ENCODE measurements at places on chromosomes 5 and 9.

DNA sequence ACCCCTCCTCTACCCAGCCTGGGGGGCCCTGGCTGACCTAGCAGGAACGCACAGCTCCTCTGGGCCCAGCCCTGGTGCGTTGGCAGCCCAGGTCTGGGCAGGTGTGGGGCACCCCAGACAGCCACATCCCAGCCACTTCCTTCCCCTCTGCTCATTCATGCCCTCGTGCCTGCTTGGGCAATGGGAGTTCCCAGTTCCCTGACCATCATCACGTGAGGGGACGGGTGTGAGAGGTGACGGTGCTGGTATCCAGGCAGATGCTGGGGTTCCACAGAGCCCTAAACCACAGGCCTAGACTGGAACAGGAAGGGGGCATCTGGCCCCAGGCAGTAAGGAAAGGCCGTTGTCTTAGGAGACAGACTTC, 8.4 kb downstream of the RALGDS start:
- DNase-seq: peak; percentile 76

- no peak for DNase-seq
Observed at GRCh38 chr5:180411948-180412347, 58.8 kb upstream of the GFPT2 start.

GRCh38 chr5:87076931-87077330, 190.8 kb upstream of the RASA1 start:
- DNase-seq: no peak

DNA sequence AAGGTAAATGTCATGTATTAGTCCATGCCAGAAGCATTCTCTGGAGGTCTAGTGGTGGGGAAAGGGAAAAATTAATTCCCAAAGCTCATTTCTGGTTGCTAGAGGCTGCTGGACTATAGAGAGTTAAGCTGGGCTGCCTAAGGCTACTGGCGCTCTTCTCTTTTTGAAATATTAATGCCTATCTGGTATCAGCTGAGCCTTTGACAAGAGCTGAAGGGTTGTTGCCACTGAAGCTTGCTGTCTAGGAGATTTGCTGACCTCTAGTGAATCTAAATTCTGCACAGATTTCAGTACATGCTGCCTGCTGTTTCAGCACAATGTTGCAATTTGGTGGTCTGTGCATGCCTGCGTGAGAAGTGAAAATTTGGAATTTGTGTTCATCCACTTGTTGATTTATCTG, 29.1 kb upstream of the PLCXD3 start:
- no peak for DNase-seq

DNA sequence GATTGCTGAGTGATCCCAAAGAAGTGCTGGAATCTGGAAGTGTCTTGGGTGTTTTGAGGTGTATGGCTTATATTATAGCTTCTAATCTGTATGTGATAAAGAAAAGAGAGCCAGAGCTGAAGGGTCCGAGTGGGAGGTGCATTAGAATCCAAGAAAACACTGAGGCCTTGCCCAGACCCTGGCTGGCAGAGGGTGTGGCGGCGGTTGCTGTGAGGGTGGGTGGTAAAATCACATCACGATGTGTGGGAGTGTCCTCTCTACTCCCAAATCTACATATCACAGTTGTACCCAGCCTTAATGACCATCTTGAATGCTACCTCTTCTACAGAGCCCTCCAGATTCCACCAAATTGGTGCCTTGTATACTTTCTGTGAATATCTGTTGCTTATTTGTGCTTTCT, 28.9 kb downstream of the ACTBL2 start:
- peak; percentile 31 for DNase-seq

DNA sequence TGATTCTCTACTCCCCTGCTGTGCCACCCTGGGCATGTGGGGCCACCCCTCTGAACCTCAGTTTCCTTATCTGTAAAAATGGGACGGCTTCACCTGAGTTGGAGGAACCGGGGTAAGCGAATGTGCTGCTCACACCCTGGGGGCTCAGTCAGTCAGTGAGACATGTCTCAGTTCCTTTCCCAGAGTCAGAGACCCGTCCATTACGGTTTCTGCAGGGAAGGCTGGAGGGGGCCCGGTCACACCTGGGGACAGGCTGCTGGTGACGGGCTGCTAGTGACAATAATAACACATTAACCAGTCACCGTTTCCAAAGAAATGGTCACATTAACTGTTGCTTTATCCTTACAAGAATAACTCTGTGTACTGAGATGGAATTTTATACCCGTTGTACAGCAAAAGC, 282.4 kb downstream of the NSG2 start:
- no peak for DNase-seq

DNA sequence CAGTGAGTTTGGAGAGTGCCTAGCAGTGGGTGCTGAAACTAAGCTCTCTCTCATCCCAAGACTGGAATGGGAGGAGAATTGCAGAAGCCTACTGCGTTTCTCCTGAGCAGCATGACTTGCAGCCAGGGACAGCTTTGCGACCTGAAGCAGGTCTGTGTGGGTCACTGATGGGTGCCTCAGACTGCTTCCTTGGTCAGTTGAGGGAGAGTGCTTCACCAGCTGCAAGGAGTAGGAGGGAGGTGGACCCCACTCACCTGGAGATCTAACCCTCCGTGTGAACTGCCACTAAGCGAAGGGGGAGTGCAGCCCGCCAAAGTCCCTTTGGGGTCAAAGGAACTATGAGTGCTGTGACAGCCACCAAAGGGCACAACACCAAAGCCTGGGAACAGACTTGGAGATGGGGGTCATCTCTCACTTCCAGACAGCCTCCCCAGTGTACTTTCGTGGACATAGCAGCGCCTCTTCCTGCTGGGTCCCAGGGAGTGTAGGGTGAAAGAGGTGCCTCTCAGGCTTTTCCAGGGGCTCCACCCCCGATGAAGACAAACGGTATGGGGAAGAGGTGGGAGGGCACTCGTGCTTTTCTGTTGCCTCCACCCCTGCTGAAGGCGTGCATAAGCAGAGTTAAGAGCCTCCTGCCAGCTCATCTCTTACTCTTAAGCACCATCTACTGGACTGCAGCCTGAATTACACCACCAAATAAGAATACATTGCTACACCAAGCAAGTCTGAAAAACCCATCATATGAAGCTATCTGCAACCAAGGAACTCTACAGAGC, 34.3 kb upstream of the MACIR start:
- no peak for DNase-seq

Data from upper lobe of left lung (tissue), 6 donors.